ENCODE measurements at places on chromosomes 2 and 18.
A peak's percentile ranks its signal among the peaks of the same experiment; 100 is the strongest.

GRCh38 chr2:74528600-74529356, 728 bp downstream of the AUP1 start:
- DNase-seq: no peak

DNA sequence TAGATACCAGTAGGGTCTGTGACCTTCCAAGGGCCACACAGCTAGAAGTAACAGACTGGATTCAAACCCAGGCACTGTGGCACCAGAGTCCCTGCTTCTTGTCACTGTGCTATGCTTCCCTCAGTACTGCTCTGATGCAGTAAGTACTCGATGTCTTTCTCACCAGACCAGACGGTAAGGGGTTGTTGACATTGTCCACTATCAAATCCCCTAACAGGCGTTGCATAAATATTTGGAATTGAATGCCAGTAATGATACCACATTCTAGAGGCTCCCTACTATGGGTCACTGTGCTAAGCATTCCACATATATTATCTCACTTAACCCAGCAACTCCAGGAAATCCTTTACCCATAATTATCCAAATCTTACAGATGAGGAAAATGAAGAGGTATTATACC, 223.1 kb downstream of the C1D start:
- no peak for DNase-seq

DNA sequence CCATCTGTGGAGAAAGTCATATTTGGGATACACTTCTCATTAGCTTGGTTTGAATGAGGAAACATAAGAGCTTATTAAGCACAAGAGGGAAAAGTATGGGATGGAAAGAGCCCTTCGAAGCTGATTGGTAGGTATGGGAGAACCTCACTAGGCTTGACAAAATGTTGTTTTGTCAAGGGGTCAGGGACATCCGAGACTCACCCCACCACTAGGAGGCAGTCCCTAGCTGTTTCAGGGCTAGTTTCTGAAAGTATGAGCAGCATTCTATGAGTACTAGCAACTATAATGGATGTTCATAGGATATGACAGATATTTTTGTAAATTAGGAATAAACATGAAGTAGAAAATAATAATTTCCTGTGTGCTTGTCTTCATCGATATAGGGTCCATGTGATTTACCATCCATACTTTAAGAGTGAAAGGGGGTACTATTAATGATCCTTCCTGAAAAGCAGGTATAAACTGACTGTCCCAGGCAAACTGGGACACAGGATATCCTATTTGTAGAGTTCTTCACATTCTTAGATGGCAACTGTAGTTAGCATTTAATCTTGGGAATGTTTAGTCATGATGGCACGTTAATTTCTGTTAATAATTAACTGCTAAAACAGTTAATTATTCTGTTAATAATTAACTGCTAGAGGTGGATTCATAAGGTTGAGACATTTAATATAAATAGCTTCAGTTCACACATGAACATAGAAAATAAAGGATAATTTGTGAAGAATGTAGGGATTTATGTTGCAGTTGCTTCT, 28.4 kb downstream of the OTX1 start:
- no peak for DNase-seq

- peak; percentile 97 for DNase-seq
Observed at GRCh38 chr18:8747440-8747937, 42.1 kb downstream of the MTCL1 start.

DNA sequence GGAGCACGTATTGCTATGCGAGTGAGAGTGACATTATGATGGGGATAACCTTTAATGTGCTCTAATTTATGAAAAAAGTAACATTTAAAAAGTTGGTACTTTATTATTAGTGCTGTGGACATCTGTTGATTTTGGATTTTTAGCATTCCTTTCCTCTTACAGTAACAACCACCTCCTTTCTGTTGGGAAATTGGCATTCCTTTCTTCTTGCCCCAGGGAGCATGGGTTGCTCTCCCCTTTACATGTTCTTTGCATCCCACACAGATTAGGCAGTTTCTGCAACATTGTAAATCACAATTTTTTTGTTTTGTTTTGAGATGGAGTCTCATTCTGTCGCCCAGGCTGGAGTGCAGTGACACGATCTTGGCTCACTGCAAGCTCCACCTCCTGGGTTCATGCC, 300.2 kb downstream of the LPIN1 start:
- no peak for DNase-seq

DNA sequence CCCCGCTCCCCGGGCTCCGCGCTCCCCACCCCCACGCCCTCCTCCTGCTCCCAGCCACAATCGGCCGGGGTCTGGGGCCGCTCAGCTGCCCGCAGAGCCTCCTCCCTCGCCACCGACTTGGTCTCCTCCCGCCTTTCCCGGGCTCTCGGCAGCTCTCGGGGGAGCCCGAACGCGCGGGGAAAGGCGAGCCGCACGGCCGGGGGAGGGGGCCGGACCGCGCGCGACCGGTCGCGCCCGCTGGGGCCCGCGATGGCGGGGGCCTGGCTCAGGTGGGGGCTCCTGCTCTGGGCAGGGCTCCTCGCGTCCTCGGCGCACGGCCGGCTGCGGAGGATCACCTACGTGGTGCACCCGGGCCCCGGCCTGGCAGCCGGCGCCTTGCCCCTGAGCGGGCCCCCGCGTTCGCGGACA, 327 bp downstream of the LTBP1 start:
- DNase-seq: no peak

DNA sequence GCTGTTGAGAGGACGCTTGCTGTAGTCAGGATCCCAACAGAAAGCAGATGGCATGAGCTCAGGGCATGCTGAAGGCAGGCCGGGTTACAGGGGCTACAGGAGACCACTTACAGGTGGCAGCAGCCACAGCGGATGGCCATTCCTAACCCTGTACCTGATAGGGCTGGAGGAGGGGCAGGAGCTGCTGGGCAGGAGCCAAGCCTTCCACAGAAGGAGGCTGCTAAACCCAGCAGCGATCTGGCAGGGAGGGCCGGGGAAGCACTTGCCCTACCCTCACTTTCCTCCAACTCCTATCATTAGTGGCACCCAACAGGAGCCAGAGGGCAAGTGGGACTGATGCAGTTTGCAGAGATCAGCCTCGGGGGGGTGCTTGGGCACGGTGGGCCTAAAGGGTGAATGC, 2.0 kb downstream of the ASB18 start:
- DNase-seq: no peak

DNA sequence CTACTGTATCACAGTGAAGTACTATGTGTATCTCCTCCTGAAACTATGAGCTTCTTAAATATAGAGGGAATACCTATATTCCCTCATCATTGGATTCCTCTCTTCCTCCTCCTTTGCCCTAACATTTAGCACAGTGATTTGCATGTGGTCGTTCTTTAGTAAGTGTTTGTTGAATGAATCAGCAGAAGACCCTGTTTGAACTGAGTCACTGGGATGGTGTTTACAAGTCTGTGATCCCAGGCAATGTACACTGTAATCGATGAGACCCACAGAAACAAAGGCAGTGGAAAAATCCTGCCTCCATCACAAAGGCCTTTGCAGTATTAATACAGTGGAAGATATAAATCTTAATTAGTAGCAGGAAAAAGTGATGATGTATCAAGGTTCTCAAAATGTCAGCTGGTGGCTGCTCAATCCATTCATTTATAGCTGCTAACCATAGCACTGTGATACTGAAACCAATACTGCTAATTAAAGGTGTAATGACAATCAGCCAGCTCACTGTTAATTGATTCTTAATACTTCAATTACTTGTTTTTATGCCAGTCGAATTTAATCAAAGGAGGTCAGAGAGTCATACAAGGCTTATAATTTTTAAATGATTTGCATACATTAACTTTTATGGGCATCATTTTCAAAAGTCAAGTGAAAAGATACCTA, 20.8 kb upstream of the MYO3B start:
- DNase-seq: no peak

GRCh38 chr18:46639386-46639785, 17.6 kb downstream of the LOXHD1 start:
- no peak for DNase-seq

GRCh38 chr2:27805180-27805579, 33.7 kb downstream of the MRPL33 start:
- no peak for DNase-seq

DNA sequence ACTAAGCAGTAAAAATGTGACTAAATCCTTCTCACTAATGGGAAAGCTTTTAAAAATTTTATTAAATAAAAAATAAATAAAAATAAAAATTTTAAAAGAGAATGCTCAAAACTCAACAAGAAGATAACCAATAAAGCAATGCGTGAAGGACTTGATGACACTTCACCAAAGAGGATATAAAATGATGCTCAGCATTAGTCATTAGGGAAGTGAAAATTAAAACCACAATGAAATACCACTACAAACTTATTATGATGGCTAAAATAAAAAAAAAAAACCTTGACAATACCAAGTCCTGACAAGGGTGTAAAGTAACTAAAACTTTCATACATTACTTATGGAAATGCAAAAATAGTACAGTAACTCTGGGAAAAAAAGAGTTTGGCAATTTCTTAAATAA, 3.3 kb upstream of the WDR75 start:
- DNase-seq: no peak

DNA sequence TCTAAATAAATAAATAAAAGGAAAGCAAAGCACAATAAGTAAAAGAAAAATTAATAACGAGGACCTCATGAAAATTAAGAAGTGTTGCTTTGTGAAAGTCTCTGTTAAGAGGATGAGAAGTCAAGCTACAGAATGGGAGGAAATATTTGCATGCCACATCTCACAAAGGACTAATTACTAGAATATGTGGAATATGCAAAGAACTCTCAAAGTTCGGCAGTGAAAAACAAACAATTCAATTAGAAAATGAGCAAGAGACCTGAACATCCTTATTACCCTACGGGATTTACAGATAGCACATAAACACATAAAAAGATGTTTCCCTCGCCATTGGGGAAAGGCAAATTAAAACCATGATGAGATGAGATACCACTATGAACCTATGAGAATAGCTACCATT, 23.3 kb downstream of the CYP26B1 start:
- peak; percentile 5 for DNase-seq

DNA sequence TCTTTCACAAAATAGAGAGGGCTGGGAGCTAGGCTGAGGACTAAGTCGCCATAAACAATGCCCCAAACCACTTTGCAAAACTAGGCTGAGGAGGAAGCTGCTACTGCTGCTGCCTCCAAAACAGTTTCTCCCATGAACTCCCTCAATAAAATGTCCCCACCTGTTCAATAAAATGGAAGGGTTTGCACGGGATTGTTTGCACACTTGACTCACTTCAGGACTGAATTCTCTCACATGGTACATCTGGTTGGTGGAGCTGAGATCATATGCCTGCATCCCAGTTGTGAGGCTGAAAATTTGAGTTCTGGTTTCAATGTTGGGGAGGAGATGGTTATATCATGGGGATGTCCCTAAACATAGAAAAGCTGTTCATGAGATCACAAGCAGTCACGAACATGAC, 26.5 kb downstream of the NCKAP5 start:
- DNase-seq: no peak

DNA sequence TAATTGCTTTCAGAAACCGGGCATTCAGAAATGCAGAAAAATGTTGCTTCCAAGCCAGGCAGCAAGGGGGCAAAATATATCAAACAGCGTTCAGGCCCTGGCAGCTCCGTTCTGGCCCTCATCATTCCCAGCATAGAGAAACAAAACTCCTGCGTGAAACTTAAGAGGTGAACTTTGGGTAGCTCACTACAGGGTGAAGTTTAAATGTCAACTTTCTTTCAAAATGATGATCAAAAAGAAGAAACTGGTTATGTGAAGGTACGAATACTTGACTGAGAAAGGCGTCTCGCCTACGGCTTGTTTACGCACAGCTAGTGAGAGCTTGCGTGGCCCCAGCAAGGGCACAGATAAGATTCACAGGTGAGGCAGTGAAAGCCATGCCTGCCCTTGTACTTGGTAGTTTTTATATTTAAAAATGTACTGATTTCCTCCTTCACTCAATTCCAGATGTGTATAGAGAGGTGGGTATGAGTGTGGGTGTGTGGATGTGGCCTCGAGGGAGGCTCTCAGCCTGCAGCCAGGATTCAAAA, 127.5 kb downstream of the NFATC1 start:
- DNase-seq: no peak

- DNase-seq: no peak
Observed at GRCh38 chr2:1796232-1796930, 52.1 kb upstream of the PXDN start.

DNA sequence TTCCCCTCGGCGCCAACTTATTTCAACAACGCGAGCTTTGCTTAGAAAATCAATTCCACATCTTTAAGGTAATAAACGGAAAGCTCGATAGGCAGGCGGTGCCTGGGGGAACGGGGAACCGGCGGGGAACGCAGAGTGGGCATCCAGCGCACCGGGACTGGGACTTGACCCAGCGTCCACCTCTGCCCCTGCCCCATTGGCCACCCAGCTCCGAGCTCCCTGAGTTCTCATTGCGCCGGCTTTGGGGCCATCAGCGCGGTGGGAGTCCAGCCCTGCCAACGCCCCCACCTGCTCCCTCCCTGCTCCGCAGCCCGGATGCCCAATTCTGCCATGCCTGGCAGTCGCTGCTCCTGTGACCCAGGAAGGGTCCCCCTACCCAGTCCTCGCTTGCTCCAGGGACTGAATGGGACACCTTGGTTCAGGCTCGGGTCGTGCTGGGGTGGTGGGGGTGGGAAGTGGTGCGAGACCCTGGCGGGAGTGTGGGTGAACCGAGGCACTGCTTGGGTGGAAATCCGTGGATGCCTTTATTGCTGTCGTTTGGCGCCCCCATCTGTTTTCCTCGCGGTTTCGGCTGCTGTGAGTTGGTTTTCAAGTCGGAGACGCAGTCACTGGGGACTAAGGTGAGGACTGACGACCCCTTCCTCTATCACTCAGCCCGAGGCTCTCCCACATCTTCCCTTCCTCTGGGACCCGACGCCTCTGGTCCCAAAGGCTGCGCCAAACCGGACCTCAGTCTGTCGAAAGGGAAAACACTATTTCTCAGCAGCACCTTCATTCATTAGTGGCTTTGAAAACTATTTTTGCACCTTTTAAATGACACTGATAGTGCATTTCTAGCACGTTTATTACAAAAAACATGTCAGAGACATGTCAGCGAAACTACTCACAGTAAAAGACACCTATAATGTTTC, 2.4 kb upstream of the EVX2 start:
- no peak for DNase-seq

GRCh38 chr2:68561372-68561771, 82.0 kb upstream of the PROKR1 start:
- no peak for DNase-seq

DNA sequence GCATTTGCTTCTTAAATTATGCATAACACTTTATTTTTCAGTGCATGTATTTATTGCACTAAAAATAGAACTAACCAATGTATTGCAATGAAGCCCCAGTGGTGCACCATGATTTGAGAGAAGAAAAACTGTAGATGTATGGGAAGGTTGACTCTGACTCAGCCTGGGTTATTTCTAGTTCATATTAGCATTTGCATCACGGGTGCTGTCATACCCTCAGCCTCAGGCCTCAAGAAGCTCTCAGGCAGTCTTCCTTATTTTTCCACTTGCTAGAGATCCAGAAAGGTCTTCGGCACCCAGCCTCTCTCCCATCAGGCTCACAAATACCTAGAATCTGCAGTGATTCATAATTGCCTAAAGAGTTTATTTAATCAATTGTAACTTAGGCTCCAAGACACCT, 148.0 kb downstream of the DNER start:
- DNase-seq: no peak

DNA sequence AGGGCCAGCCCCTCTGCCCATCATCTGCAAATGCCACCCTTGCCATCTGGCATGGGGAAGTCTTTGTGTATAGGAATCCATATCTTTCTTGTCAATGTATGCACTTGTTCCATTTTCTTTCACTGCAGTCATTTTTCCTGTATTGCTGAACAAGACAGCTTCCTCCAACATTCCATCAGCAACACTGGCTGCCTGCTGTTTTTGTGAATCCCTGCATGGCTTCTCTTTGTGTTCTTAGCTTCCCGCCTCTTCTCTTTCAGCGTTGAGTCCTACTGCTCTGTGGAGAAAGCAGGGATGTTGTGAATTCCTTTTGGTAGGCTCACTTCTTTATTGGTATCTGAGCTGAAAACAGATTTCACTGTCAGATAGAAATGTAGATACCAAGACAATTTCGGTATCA, 150.0 kb downstream of the LPIN1 start:
- no peak for DNase-seq

Measured in AG04449 (cell line).